ENCODE measurements at places on chromosomes 7 and 10.

DNA sequence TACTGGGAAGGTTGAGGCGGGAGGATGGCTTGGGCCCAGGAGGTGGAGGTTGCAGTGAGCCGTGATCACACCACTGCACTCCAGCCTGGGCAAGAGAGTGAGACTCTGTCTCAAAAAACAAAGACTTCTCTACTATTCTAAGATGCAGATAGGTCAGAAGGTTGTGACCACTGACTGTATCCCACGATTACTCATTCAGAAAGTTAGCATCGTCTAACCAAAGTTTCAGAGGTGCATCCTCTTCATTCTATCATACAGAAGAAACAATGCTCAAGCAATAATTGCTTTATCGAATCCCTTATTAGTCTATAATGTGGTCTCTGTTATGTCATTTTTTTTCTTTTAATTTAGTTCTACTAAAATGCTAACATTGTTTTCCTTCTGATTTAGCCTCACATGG lies 348.7 kb upstream of the LRGUK start:
- DNase-seq, result no peak

GRCh38 chr7:36526863-36527548 lies 137.3 kb downstream of the ANLN start:
- no peak for DNase-seq

GRCh38 chr7:139618482-139619366 lies 95.2 kb downstream of the CLEC2L start:
- DNase-seq, result peak; percentile 71

DNA sequence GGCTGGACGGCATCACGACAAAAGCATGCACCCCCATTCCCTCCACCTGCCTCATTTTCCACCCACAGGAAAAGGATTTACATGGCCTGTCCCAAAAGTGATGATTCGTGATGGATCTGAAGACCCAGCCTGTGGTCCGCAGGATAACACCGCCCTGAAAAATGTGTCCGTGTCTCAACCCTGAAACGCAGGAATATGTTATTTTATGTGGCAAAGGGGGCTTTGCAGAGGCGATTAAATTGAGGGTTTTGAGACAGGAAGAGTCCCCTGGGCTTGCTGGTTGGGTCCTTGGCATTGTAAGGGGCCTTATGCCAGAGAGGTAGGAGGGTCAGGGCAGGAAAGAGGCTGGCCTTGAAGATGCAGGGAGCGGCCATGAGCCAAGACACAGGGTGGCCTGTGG lies 80.2 kb upstream of the PPP2R2D start:
- DNase-seq, result no peak

DNA sequence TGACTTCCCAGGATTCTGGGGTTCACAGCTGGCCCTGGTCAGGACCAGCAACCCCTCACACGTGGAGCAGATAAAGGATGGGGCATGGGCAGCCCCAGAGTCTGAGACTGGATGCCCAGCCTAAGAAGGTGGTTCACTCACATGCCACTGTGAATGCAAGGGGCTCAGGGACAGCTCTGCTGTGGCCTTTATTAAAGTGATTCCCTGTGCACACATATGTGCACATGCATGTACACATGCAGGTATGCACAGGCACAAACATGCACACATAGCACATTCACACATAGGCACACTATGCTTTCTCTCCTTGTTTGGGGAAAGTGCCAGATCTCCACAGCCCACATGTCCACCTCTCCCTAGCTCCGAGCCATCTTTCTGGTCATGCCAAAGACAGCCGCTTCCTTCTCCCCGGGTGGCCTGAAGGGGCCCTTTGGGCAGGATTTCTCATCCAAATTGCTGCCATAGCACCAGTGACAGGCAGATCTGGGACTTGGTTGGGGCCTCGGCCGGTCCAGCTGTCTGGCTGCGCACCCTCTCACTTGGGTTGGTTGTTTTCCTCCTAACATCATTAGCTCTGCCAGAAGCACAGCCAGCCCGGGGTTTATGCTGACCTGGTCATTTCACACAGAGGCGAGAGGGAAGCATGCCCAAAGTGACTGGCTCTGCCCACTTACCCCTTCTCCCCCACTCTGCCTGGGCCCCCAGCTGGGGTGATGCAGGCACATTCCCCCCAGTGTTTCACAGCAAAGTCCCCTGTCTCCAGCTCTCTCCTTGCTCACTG lies 1.4 kb downstream of the GCK start:
- no peak for DNase-seq

- DNase-seq, result peak; percentile 89
Measured at GRCh38 chr10:79070606-79071395, 2.0 kb downstream of the ZMIZ1 start.

DNA sequence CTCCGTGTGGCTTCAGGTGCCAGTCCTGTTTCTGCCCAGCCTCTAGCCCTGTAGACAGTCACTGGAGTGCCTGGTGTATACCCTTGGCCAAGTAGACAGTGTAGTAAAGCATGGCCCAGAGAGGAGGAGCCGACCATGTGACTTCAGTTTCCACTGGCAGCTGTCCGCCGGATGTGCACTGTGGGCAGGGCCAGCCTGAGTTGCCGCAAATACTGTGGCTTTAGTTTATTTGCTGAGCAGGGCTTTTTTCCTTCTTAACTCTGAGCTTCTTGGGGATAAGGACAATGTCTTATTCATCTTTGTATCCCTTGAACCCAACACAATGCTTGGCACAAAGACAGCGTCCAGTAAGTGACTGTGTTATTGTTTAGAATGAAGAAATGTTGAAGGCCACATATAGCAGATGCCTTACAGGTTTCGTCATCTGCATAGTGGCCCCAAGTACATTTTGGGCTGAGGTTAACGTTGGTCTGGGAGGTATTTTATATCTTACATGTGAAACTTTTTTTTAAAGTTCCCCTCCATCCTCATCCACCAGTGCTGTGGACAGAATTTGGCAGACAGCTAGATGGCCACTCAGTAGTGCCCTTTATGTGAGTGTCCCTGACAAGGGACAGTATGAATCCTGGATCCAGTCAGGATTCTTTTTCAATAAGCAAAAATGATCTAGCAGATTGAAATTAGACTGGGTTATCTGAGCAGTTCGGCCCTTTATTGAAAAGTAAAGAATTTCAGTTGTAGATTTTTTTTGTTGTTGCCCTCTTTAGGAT lies 40.6 kb downstream of the CYP17A1 start:
- DNase-seq, result peak; percentile 93

GRCh38 chr10:123458933-123459332 lies 207.2 kb upstream of the GPR26 start:
- DNase-seq, result peak; percentile 36

- peak; percentile 98 for DNase-seq
Measured at GRCh38 chr10:110918269-110918642, 724 bp downstream of the BBIP1 start.

DNA sequence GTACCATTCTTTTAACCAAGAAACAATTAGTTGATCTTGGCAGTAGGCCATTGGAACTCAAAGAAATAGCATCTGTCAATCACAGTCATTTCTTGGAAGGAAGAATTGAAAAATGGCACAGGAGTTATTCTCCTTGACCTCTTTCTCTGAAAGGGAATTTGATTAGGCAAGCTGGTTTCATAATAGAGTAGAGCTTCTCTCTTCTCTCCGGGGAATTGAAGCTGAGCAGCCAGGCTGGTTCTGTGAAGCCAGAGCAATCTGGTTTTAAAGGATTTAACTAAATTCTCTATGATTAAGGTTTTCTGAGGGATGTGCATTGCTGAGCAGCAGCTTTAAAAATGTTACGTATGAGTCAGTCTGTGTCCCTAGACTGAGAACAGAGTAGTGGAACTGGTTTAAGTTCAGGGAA lies 70.2 kb downstream of the AHCYL2 start:
- DNase-seq, result peak; percentile 34

GRCh38 chr7:130379019-130379418 lies 1.3 kb upstream of the CPA1 start:
- no peak for DNase-seq

DNA sequence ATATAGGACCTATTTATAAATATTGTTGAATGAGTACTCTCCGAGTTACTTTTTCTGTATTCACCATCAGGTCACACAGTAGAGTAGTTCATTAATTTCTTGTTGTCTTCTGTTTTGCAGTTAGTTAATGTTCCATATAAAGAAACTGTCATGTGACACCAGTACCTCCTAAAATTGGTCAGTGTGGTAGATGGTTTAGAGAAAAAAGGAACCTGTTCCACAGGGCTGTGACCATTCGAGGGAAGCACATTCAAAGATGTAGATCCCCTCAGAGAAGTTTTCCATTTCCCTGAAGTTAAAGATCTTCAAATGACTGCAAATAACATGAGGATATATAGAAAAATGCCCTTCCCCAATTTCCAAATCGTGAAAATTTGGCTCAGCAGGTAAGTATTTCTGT lies 45.7 kb downstream of the PRPF18 start:
- DNase-seq, result peak; percentile 43

DNA sequence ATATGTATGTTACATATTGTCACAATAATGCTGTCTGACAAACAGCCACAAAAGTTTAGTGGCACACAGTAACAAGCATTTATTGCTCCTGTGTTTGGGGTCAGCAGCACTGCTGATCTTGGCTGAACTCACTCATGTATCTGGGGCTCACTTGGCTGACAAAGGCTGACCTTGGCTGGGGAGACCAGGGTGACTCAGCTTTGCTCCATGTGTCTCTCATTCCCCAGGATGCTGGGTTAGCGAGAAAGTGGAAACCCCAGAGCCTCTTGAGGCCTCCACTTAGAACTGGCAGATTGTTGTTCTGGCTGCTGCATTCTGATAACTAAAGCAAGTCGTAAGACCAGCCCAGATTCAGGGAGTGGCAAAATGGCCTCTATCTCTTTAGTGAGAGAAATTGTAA lies 217.3 kb upstream of the HABP2 start:
- no peak for DNase-seq

DNA sequence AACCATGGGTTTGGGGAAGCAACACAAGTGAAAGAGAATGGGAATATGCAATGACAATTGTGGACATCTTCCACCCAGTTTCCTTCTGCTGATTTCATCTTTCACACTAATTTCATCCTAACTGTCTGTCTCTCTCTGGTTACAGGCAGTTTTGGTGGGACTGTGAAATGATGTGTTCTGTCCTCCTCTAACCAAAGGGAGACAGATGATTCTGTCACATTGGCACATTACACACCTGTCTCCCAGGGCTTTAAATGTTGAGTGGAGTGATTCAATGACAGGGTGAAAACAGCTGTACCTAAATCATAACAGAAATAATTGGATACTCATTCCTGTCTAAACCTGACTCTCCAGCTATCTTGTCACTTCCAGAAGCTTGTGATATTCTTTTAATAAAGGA lies 60.0 kb downstream of the DGKB start:
- DNase-seq, result no peak

GRCh38 chr7:116591202-116592040 lies 66.6 kb downstream of the CAV1 start:
- peak; percentile 63 for DNase-seq

GRCh38 chr7:27106181-27106900 lies 3.9 kb upstream of the HOXA2 start:
- no peak for DNase-seq

- no peak for DNase-seq
Measured at GRCh38 chr10:31268444-31269303, 50.3 kb upstream of the ZEB1 start.

DNA sequence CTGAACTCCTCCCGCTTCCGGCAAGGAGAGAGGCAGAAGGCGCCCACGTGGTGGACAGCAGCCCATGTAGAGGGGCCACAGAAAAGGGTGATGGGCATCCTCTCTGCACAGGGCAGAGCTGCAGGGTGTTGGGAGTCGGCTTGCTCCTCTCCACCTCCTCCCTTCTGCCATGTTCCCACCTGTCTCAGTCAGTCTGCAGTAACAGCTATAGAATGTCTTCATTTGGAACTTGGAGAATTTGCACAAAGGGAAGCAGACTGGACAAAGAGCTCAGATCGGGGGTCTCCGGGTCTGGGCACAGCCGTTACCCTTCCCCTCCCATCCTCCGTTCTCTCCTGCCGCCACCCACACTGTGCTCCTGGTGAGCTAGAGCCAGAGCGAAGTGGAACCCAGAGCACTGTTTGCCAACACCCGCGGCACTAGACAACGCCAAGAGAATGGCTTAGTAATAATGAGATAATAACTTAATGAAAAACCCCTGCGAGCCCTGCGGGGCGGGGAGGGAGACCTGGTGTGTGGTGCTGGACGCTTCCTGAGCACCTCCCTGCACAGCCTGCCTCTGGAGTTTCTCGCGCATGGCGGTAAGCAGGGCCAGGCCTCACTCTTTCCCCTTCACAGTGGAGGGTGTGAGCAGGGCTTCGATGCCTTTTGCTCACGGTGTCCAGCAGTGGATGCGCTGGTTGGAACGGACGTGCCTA lies 254.7 kb downstream of the PAXIP1 start:
- DNase-seq, result no peak

GRCh38 chr10:131155218-131155875 lies 156.2 kb downstream of the TCERG1L start:
- DNase-seq, result no peak

- peak; percentile 41 for DNase-seq
Measured at GRCh38 chr7:76356823-76357222, 2.0 kb downstream of the YWHAG start.

- no peak for DNase-seq
Measured at GRCh38 chr7:95725205-95725604, 47.1 kb upstream of the DYNC1I1 start.

GRCh38 chr10:103852856-103853255 lies 2.5 kb downstream of the SH3PXD2A start:
- DNase-seq, result peak; percentile 71

- DNase-seq, result peak; percentile 96
Measured at GRCh38 chr7:28408960-28409715, 3.2 kb upstream of the CREB5 start.

Data from suppressor macrophage (primary cell).